ENCODE measurements at places on chromosomes 13 and 19. TPM values are rescaled to one million over a fixed set of nuclear protein-coding genes. Genes with fewer than 3 reads are reported as not detected.

METTL21C gene
- 1.8 TPM for total RNA-seq

TBCB gene
- 83.6 TPM for total RNA-seq

CYP4F8 gene
- total RNA-seq: not detected

RPL21 gene
- 2,034 TPM for total RNA-seq

ZNF723 gene
- total RNA-seq: not detected

ZNF224 gene
- total RNA-seq: 26.0 TPM

CLIP3 gene
- 7.4 TPM for total RNA-seq

TMEM205 gene
- 56.8 TPM for total RNA-seq

CA11 gene
- 14.5 TPM for total RNA-seq

GRCh38 chr13:67642657-67643056 is 412.5 kb upstream of the PCDH9 start:
- DNase-seq: no peak

GRCh38 chr13:21069561-21070004 is 8.2 kb upstream of the LATS2 start:
- DNase-seq: peak; percentile 99

GRCh38 chr13:44808185-44808584 is 181.1 kb downstream of the NUFIP1 start:
- no peak for DNase-seq

DNA sequence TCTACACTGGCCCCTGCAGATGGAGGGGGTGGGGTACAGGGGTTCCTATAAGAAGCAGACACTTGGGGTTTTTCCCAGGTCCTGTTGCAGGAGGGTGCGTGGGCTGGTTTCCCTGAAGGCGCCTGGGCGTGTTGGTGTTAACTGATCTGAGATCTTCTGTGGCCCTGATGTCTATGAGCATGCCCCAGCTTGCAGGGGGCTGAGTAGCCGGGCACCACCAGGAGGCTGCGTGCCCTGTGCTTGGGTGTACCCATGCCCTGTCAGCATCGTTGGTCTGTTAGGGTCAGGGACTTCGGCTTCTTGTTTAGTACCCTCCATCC is 45.3 kb downstream of the CAPN12 start:
- no peak for DNase-seq

- DNase-seq: peak; percentile 27
Observed at GRCh38 chr13:94860981-94861407, 148.6 kb upstream of the SOX21 start.

- no peak for DNase-seq
Observed at GRCh38 chr19:13459351-13459750, 46.9 kb downstream of the CACNA1A start.

DNA sequence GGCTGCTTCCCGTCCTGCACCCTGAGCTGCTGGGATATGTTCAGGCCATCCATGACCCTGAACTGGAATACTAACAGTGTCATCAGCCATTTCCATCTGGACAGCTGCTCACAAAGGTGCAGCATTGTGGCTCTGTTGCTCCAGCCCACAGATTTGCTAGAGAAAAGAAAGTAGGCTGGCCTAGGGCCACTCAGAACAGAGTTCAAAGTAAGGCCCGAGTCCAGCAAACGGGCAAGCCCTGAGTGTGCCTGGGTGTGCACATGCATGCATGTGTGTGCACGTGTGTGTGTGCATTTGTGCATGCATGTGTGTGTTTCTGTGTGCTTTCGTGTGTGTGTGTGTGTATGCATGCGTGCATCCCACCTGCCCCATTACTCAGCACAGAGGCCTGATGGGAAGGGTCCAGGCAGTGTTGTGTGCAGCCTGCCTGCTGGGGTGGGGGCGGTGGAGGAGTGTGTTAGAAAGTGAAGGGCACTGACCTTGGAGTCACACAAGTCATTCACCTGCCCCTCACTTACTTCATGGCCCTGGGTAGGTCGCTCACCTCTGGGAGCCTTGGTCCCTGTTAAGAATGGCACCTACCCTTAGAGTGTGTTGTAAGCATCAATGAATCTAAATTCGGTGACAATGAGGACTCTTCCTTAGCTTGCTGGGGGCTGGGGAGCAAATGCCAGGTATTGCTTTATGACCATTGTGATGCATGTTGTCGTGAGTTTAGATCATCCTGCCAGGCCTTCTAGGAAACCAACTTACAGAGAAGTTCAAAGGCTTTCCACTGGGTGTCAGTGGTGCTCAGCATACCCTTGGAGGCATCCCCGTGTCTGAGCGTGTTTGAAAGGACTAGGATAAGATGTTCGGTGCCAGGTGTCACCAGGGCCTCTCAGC is 53.2 kb downstream of the GPR12 start:
- DNase-seq: peak; percentile 64

- no peak for DNase-seq
Observed at GRCh38 chr19:1813192-1814182, 1.4 kb upstream of the ATP8B3 start.

GRCh38 chr13:112703449-112704284 is 13.8 kb downstream of the ATP11A start:
- DNase-seq: no peak

DNA sequence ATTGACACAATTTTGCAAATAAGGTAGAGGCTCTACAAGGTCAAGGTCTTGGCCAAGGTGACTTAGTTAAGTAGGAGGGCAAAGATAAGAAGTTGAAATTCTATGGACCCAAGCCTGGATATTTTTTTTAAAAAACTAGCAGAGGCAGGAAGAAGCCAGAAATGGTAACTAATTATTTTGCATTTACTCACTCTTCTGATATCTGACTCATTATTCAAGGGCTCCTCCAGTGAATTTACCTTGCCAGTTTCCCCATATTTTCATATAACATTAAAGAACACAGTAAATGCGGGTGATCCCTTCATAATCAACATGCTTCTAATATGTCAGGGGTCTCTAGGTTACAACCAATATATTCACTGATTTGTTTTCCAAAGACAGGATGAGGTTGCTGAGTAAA is 246.1 kb downstream of the LMO7 start:
- DNase-seq: no peak

- DNase-seq: no peak
Observed at GRCh38 chr19:45187421-45188100, 9.0 kb downstream of the BLOC1S3 start.
